ENCODE measurements at places on chromosomes 5 and 9.

DNA sequence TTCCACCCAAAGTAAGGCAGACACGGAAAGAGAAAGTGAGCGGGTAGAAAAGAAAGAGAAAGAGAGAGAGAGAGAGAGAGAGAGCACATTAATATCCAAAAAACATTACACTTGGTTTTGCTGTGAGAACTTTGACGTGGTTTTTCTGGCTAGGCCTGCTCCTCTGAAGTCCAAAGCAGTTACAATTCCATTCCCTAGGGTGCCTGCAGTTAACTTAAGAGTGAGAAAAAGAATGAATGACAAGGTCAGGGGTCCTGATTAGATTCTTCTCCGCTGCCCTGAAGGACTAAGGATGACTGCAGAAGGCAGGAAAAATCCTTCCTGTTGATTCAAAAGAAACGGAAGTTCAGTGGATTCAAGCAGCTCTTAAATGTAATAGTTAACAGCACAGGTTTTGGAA, 589.8 kb downstream of the PRELID2 start:
- no peak for DNase-seq

- DNase-seq = no peak
Measured at GRCh38 chr5:96624596-96624995, 37.6 kb upstream of the CAST start.

DNA sequence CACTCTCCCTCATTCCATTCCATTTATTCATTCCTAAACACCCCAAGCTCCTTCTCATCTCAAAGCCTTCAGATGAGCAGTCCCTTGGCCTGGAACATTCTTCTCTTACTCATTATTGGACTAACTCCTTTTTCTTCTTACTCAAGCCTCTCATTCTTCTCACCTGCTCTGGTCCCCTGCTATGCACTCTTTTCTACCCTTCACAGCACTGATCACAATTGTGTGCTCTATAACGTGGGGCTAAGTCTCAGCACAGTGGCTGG, 212.4 kb downstream of the MAPKAP1 start:
- no peak for DNase-seq

DNA sequence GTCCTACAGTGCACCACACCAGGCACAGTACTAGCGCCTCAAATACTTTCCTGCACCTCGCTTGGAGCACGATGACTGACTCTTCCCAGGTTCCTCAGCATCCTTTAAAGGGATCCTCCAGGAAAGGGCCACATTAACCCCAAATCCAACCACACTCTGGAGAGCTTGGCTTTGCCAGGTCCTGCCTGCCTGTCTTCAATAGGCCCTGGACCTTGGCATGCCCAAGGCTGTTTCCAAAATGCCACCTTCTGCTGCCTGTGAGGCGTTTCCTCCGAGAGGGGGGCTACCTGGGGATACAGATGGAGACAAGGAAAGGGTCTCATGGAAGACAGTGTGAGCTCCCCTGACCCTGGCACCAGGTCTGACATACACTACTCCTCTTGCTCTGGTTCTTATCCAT, 169.9 kb downstream of the DAB2IP start:
- DNase-seq = no peak

DNA sequence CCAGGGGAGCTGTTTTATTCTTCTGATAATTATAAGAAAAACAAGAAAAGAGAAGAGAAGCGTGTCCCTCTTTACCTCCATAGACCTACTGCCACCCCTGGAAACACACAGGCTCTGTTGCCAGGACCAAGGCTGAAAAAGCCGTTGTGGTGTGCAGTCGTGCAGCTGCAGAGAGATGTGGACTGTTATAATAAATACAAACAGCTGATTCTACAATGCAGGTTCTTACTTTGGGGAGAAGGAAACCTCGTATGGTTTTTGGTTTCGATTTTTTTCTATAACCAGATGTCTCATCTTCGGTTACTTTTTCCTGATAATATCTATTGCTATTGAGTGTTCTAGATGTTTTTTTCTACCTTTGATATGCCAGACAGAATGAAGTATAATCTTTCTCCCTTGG, 28.1 kb downstream of the FYB1 start:
- DNase-seq = no peak

GRCh38 chr5:137507150-137507549, 8.0 kb upstream of the SPOCK1 start:
- no peak for DNase-seq

- no peak for DNase-seq
Measured at GRCh38 chr9:18890372-18890771, 142.6 kb downstream of the SAXO1 start.

DNA sequence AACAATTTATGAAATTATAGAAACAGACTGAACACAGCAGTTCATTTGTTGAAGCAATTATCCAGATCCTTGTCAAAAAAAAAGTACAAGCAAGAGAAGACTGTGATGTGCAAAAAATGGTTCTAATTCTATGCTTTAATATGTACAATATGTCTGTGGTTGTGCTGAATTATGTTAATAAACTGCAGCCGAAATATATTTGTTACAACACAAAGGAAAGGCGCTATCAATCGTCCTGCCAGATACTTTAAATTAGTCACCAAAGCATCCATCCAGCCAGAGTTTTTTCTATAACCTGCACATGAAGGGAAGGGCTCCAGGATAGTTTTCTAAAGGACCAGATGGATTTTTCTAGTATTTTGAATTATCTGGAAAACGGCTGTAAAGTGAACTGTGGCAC, 259.5 kb downstream of the BNC2 start:
- DNase-seq = no peak

DNA sequence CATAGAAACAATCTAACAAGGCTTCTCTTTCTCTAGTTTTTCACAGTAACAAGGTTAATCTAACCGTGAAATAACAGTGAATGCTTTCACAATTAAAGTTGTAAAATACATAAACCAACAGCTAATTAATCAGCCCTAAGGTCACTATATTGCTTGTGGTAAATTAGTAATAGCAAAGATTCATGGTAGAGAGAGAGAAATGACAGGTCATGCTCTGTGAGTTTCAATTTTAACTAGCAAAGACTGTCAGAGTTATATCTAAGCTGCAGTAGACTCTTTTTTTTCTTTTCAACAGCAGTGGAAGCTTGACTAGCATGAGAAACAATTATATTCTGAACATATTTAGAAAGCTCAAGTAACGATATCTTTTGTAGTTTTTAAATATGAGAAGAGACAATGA, 1068.0 kb downstream of the MAT2B start:
- DNase-seq = no peak

DNA sequence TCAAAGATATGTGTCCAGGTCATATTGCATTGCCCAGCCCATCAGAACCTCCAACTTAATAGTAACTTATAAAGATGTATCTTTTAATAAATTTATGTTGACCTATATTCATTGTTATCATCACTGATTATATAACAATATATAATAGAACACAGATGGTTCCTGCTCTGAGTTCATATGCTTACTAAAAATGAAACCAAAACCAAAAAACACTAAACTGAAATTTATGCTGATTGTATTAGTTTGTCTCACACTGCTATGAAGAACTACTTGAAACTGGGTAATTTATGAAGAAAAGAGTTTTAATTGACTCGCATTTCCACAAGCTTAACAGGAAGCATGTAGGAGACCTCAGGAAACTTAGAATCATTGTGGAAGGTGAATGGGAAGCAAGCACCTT, 462.5 kb upstream of the TYRP1 start:
- DNase-seq = no peak

GRCh38 chr5:154534457-154535050, 56.5 kb upstream of the HAND1 start:
- DNase-seq = no peak

DNA sequence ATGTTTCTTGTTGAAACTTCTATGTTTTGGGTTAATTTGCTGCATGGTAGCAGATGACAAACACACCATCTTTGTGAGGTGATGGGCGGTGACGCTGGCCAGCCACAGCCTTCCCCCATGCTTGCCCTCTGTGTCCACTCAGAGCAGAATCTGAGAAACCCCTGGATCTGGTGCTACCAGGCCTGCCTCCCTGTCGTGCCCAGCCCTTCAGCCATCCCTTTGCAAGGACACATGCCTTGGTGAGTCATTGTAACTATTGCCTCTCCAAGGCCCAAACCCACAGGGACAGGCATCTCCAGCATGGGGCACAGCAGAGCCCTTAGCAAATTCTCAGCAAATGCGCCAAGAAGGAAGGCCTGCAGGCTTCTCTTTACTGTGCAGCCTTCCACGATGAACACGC, 48.1 kb upstream of the FCN1 start:
- no peak for DNase-seq

- no peak for DNase-seq
Measured at GRCh38 chr5:1634337-1634661, 110.5 kb upstream of the LPCAT1 start.

DNA sequence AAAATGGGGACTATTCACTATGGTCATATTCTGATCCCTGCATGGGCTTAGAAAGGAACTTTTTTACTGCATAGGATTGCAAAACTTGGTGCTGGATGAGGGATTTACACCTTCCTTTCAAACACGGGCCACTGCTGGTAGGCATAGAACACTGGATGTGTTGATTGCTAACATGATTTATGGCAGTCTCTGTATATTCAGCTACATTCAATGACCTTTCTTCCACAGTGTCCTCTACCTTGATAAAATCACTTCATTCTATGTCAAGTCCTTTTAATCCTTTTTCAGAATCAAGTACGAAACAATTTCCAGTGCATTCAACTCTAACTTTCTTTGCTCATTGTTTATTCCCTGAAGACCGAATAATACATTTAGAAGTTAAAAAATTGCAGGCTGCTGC, 91.9 kb upstream of the ATG10 start:
- DNase-seq = no peak

- DNase-seq = no peak
Measured at GRCh38 chr5:166709691-166710090, 1581.8 kb upstream of the WWC1 start.

- DNase-seq = no peak
Measured at GRCh38 chr5:118596255-118596654, 392.1 kb downstream of the DTWD2 start.

DNA sequence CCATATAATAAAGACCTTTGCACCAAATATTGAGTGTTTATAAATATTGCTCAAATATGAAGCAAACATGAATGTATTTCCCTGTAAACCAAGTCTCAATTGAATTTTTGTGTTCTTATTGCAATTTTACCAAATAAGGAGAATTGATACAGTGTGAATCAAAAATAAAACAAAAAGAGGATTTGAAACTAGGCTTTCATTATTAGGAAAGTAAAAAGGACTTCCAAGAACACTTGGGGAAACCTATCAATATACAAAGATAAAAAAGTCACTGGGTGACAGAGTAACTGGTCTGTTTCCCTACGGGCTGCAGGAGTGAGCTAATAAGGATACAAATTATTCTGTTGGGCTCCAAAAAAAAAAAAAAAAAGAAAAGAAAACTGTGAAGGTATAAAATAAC, 44.8 kb upstream of the SNX2 start:
- no peak for DNase-seq

DNA sequence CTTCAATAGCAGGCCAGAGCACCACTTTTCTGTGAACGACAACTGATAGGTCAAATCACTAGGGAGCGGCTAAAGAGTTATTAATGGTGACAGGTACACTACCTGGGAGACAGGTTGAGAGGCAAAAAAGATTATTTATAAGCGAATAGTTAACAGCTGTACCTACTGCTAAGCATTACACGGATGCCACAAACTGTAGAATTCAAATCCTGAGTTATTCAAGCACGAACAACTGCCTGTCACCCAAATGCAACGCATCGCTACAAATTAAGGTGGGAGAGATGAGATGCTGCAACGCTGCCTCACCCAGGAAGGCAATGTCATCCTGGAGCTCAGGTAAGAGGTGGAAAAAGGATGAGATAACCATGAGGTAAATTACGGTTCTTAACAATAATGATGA, 342.9 kb downstream of the BNC2 start:
- no peak for DNase-seq

DNA sequence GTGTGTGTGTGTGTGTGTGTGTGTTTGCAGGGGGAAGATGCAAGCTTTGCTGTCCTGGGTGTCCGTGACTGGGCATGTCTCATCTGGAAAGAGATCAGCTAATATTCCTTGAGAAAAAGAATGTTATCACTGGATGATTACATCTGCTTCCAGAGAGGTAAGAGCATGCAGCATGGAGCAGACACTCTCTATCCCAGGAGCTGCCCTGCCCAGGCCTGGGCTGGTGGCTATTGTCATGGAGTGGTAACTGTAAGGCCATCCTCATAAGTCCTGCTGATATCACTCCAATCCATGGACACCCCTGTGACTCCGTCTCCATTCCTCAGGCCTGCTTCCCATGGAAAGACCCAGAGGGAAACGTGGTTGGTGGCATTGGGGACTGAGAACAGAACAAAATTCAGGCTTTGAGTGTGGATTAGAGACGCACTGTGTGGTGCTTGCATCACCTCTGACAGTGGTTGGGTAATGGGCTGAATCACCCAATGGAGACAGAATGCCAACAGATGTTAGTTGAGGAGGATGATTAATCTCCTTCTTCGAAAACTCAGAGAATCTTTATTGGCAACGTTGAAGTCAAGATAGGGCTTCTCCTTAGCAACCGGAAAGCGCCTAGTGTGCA, 52.0 kb upstream of the KCNIP1 start:
- DNase-seq = no peak

DNA sequence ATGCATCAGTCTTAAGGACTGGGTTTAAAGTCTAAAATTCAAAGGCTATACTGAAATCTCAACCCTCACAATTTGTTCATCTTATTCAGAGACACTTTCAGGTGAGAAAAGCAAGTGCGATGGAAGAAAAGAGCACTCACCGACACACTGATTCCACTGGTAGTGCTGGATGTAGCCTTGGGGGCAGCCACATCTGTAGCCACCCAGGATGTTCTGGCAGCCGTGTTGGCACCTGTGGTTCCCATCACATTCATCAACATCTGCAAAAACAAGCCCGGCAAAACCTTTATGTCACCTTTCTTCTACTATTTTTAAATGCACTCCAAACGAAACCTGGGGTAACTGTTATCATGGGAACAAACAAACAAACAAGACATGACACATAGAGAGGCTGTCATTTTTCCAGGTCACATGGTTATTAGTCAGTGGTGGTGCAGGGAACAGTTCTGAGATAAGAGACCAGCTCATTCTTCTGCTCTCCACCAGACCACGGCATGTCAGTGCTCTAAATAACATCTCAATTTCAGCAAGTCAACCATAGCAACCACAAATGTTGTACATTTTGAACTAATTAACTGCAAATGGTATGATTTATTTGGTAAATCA, 188.4 kb downstream of the SLC12A2 start:
- no peak for DNase-seq

GRCh38 chr5:68178579-68178978, 37.0 kb upstream of the PIK3R1 start:
- no peak for DNase-seq

DNA sequence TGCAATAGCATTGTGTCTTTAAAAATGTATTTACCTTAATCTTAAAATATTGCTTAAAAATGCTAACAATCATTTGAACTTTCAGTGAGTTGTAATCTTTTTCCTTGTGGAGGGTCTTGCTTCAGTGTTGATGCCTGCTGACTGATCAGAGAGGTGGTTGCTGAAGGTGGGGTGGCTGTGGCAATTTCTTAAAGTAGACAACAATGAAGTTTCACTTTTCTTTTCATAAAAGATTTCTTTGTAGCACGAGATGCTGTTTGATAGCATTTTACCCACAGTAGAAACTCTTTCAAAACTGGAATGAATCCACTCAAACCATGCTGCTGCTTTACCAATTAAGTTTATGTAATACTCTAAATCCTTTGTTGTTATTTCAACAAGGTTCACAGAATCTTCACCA, 50.8 kb downstream of the NR3C1 start:
- no peak for DNase-seq

GRCh38 chr9:134461426-134461982, 135.2 kb downstream of the RXRA start:
- no peak for DNase-seq
